CD4-positive, alpha-beta T cell (primary cell): ENCODE measurements at places on chromosomes 1 and 21.
A peak's percentile ranks its signal among the peaks of the same experiment; 100 is the strongest.

GRCh38 chr21:45887788-45888187 lies 93.8 kb upstream of the COL6A1 start:
- DNase-seq = no peak

GRCh38 chr21:41548781-41549180 lies 40.8 kb upstream of the TMPRSS2 start:
- no peak for DNase-seq

DNA sequence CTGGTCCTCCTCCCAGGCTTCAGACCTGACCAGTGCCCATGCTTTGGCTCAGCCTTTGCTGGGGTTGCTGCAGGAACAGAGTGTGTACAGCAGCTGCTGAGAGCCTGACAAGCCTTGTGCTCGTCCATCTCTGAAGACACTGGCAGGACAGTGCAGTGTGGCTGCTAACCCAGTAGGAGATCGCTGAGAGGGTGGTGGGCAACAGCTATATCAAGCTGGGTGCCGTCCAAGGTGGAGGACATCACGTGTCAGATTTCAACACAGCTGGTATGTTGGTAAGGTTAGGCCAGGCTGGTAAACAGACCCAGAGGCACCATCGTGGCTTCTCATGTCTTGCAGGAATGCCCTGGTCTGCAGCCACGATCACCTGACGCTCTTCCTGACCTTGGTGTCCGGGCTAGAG lies 17.9 kb upstream of the SLC25A34 start:
- DNase-seq = no peak

GRCh38 chr21:45467221-45467779 lies 62.3 kb downstream of the COL18A1 start:
- DNase-seq = no peak

- DNase-seq = no peak
Observed at GRCh38 chr1:233780049-233780448, 124.4 kb upstream of the SLC35F3 start.

- no peak for DNase-seq
Observed at GRCh38 chr1:69845655-69846054, 277.9 kb downstream of the LRRC7 start.

DNA sequence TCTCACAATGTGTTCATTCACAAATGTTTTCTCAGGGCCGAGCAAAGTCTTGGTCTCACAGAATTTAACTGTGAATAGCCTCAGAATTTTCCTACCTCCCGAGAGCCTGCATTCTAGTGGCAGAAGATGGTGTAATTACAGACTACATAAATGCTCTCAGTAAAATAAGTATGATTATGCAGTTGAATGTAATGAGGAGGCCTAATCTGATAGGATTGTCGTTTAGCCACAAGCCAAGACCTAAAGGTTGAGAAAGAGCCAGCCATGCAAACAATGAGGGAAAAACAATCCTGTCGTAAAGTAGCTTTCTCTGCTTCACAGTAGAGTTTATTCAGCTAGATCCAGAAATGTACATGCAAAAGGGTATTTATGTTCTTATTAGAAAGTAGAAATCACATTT lies 607.8 kb upstream of the B3GALT2 start:
- no peak for DNase-seq

DNA sequence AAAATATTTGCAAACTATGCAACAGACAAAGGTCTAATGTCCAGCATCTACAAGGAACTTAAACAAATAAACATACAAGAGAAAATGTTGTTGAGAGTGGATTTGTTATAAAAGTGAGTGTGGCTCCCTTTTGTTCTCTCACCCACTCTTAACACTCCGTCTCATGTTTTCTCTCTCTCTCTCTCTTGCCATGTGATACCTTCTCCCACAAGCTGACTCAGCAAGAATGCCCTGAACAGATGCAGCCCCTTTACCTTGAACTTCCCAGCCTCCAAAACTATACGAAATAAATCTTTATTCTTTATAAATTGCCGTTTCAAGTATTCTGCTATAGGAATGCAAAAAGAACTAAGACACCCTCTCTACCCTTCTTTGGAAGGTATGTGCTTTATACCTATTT lies 234.1 kb downstream of the ADGRL2 start:
- no peak for DNase-seq

GRCh38 chr1:224513787-224514209 lies 79.2 kb upstream of the WDR26 start:
- DNase-seq = peak; percentile 88

DNA sequence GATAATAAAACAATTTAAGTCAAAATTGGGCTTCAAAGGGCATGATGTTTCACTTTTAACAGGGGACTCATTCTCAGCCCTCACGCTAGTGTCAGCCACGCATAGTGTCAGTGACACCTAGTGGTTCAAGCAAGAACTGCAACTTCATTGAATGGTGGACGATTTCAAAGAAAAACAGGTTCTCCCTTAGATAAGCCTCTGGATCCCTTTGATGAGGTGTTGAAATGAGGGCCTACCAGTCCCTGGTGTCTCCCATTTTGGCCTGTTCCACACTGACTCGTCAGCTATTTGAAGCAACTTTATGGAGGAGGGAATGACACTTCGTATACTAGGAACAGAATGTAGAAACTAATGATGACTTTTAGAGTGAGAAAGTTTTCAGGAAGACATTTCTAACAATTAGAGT lies 56.2 kb downstream of the FCRL5 start:
- peak; percentile 60 for DNase-seq

- no peak for DNase-seq
Observed at GRCh38 chr1:118429856-118430255, 244.8 kb upstream of the SPAG17 start.

GRCh38 chr1:168086438-168086837 lies 50.3 kb downstream of the GPR161 start:
- no peak for DNase-seq

DNA sequence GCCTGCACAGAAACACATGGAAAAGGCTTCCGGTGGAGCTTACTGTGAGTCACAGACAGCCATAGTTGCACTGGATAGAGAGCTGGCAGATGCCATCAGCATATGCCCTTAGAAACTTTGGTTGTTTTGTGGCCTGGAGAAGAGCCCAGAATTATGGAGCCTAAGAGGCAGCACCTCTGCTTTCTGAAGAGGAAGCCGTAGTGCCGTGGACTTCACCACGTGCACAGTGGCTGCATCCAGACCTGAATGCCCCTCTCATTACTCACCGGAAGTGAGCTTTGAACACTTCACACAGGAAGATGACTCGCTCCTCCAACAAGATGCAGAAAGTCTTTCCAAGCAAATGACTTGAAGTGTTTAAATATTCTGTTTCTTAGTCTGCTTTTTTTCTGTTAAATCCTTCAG lies 28.4 kb downstream of the JUN start:
- DNase-seq = peak; percentile 69

DNA sequence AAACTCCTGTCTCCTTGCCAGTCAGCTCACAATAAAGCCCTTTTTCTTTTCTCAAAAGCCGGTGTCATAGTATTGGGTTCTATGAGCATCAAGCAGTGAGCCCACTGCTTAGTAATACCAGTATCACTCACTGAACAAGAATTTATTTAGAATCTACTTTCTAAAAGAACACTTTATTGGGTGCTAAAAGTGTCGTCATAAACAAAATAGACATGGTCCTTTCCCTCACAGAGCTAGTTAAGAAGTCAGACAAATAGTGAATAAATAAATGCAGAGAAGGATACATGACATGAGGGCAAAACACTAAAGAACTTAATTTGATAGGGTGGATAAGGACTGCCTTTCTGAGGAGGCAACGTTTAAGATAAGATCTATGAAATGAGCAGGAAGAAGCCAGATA lies 32.2 kb downstream of the EVI5 start:
- no peak for DNase-seq

DNA sequence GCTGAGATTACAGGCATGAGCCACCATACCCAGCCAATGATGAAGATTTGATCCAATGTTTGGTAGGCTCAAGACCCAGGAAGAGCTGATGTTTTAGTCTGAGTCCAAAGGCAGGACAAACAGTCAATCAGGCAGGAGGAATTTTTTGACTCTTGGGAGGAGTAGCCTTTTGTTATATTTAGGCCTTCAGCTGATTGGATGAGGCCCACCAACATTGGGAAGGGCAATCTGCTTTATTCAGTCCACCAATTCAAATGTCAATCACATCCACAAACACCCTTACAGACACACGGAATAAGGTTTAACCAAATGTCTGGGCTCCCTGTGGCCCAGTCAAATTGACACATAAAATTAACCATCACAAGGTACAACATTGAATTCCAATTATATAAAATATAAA lies 61.9 kb upstream of the COX20 start:
- DNase-seq = no peak
